CD8-positive, alpha-beta memory T cell (primary cell): ENCODE measurements at places on chromosomes 5 and 9.

DNA sequence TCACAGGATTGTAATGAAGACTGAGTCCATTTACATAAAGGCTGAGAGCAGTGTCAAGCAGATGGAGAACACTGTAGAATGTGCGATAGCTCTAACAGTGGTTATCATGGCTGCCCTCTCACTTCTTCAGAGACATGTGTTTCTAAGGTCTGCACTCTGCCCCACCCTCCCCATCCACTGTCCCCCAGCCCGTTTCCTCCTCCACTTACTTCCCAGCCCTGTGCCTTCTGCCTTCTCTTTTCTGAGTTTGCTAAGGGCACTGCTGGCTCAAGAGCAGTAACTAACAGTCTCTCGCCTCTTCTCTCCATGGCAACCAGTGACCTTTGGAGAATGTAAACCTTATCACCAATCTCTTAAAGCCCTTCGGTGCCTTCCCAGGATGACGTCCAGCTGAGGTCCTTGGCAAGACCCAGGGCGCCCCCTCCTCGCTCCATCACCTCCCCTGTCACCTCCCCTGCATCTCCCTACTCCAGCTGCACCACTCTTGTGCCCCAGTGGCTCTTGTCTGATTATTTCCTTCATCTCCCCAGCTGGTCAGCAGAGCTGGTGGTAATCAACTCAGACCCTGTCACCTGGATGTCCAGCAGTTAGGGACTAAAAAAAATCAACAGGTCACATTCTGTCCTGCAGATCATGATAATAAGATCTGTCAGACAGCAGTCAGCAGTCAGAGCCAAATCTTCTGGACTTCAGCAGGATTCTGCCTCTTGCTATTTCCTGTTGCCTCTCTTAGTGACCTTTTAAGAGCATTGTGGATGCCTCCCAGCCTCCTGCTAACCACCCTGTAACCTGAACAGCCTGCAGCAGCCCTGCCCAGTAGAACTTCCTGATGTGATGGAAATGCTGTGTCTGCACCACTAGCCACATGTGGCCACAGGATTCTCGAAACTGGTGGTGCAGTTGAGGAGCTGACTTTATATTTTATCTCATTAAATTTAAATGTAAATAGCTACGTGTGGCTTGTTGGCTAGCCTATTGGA, 9.0 kb downstream of the FXN start:
- DNase-seq, result no peak

GRCh38 chr5:142339781-142340180, 15.0 kb upstream of the SPRY4 start:
- DNase-seq, result no peak

DNA sequence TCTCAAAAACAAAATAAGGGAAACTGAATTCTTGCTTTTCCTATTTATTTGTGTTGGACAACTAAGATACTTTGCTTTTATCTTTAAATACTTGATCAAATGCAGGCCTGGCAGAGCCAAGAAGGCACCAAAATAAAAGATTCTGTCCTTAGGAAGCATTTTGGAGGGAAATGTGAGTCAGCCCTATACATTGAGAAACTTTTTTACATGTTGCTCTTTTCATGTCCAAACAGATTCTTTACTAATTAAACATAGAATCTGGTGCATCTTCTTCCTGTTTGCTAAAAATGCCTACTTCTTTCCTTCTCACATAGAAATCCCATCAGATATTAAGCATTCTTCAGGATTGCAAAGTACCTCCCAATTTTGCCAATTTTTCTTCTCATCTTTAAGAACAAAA, 1160.4 kb downstream of the EFNA5 start:
- no peak for DNase-seq

DNA sequence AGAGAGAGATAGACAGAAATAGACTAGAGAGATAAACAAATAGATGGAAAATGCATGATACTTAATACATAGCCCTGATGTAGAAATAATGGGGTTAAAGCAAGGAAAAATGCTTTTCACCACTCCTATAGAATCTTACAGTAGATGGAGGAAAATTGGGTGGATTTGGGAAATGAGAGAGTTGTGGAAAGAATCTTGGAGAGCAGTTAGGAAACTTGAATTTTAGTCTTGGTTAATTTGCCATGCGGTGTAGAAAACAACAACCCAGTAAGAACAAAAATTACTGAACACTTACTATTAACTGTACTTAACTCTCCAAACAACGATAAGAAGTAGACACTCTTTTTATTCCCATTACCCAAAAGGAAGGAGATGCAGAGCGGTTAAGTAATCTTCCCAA, 329.8 kb downstream of the ZNF608 start:
- no peak for DNase-seq

DNA sequence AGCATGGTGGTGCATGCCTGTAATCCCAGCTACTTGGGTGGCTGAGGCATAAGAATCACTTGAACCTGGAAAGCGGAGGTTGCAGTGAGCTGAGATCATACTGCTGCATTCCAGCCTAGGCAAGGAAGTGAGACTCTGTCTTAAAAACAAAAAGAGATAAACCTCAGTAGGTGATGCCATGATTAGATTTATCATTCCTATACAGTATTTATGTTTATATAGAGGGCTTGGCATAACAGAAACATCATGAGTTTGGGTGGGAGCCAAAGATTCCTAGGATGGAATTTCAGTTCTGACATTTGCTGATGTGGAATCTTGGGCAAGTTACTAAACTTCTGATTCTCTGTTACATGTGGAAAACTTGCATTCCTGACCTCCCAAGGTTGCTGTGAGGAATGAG, 22.3 kb downstream of the RFK start:
- no peak for DNase-seq

DNA sequence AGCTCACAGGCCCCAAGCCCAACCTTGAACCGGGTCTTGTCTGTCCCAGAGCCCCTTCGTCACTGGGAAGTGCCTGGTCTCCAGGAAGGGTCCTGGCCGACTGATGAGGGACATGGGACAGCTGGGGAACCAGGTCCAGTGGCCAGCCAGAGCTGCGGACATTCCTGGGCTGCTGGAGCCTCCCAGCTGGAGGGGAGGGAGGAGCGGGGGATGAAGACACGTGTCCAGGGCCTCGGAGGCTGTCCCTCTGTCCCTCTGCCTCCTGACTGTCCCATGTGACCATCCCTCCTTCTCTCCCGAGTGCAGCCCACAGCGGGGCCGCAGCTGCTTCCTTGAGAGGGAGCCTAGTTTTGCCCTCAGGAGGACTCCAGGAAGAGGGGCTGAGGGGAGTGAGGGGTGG, 41.7 kb upstream of the UBAC1 start:
- DNase-seq, result no peak
